Stimulated activated CD4-positive, alpha-beta T cell treated with anti-CD3 and anti-CD28 coated beads, Interleukin-1b, Interleukin-23, amount 100 ng/mL, for 4 hours (primary cell): ENCODE measurements at places on chromosomes 6 and 20.

- no peak for DNase-seq
Measured at GRCh38 chr6:15255909-15256395, 10.1 kb downstream of the JARID2 start.

DNA sequence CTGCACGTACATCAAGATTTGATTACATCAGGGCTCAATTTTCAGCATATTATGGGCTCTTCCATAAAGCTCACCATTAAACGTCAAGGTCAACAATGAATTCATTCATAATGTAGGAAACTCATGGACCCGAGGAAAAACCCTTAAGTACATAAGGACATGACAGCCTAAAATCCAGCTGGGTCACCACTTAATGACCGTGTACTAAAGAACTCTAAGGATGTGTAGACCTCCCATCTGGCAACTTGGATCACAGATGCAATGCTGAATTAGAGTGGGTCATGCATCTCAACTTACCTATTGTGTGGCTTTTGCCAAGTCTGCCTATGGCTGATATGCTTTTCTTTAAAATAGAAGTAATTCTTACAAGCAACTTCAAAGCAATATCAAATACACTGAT is 26.7 kb upstream of the DEFB112 start:
- no peak for DNase-seq

DNA sequence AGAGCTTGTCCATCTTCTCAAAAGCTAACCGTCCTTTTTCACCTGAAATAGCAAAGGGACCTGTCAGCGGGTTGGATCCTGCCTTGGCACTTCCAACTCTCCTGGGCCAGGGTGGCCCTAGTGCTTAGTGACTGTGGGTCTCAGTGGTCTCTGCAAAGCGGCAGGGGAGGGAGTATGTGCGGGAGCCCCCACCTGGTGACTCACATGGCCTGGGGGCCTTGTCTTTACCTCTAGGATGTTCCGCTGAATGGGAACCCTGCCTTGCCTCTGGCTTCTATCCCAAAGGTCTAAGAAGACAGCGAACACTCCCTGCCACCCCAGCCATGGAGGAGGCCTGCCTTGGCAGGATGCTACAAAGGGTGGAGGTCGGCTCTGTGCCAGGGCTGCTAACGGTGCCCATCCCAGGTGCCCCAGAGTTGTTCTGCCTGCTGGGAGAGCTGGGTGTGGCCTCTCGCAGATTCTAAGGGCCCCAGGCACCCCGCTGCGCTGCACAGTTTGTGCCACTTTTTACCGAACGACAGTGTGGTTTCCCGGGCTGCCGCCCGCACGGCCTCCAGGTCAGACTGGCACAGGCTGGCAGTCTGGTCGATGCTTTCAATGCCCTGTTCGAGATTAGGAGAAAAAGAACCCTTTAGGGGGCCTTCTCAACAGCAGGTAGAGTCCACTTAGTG is 77.2 kb downstream of the PTPN1 start:
- DNase-seq = no peak

DNA sequence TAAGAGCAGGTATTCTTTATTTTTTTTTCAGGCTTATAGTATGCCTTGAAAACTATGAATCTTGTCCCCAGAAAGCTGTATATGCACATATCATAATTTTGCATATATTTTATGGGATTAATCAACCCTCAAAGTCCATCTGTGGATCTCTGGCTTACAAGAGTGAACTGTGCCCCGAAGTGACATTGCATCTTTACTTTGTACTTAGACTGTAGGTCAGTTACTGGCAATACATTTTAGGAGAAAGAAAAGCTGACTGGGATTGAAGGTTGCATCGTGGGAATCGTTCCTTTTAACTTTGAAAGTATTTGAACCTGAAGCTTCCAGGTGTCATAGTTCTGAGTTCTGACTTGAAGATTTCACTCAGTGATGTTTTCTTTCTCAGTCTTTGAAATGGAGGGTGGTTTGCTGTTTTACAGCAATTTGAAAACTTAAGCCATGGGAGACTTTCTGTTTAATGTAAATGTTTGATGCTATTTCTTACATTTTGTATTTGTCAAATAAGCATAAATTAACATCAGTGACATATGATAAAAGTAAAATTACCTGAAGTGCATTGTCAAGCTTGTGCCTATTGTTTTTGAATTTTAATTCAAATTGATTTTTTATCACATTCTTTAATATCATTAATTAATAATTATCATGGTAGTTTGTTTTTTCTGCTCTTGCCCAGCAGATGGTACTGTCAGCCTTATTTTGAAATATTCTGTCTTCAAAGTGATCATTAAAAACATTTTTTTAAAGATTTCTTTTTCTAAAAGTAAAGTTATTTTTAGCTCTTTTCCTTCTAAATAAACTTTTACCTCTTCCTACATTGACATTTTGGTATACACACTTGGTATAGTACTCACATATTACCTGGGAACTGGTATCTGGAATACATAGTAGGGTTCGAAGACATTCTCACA is 29.0 kb downstream of the L3MBTL3 start:
- no peak for DNase-seq

DNA sequence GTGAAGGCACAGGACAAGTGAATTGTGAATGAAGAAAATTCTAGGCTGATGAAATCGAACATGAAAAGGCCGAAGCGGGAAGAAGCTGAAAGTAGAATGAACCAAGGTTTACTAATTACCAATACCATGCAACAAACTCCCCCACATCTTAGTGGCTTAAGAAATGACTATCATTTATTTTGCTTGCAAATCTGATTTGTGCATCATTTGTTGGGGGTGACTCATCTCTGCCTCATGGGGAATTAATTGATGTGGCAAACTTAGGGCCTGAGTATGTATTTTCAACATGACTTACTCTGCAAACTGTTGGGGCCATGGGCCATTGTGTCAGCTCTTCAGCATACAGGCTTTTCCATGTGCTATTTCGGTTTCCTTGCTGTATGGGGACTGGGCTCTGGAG is 26.8 kb downstream of the PPP1R14C start:
- DNase-seq = no peak

- DNase-seq = no peak
Measured at GRCh38 chr6:100353276-100354015, 111.3 kb downstream of the SIM1 start.

GRCh38 chr6:154380741-154381140 is 24.1 kb upstream of the IPCEF1 start:
- DNase-seq = no peak

DNA sequence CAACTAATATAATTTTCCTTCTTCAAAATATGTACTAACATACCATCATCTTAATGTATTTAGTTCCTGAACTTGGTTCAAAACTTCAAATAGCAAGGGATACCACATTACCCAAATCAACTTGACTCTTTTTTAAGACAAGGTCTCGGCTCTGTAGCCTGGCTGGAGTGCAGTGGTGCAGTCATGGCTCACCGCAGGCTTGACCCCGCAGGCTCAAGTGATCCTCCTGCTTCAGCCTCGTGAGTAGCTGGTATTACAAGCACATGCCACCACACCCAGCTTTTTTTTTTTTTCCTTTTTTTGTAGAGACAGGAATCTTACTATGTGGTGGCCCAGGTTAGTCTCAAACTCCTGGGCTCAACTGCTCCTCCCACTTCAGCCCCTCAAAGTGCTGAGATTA is 55.9 kb upstream of the LYRM2 start:
- DNase-seq = no peak

- DNase-seq = no peak
Measured at GRCh38 chr6:135043846-135044245, 10.8 kb downstream of the HBS1L start.

DNA sequence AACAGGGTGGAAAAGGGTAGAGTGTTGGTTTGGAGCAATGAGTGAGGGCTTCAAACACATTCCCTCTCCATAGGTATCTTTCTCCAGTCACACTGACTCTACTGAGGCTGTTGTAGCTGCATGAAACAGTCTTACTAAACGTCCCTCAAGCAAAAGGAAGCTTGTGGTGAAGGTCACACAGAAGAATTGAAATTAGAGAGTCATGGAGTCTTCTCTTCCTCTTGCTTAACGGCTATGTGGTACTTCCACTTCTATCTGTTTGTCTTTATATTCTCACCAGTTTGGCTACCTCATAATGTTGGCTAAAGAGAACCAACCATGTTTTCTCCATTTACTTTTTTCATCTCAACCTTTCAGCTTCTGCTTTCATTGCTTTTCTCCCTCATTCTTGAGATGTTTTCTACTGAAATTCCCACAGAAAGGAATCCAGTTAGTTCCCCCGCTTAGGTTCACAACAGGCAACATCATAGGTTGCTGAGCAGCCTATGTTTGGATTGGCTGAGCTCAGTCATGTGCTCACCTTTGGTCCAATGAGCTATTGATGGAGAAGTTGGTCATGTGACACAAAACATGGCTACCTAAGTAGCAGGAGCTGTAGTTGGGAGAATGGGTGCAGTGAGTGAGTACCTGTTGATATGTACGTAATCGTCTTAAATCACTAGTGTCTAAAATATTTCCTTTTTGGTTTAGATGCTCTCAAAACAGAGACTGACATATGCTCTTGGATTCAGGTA is 99.8 kb downstream of the SNAP25 start:
- no peak for DNase-seq

DNA sequence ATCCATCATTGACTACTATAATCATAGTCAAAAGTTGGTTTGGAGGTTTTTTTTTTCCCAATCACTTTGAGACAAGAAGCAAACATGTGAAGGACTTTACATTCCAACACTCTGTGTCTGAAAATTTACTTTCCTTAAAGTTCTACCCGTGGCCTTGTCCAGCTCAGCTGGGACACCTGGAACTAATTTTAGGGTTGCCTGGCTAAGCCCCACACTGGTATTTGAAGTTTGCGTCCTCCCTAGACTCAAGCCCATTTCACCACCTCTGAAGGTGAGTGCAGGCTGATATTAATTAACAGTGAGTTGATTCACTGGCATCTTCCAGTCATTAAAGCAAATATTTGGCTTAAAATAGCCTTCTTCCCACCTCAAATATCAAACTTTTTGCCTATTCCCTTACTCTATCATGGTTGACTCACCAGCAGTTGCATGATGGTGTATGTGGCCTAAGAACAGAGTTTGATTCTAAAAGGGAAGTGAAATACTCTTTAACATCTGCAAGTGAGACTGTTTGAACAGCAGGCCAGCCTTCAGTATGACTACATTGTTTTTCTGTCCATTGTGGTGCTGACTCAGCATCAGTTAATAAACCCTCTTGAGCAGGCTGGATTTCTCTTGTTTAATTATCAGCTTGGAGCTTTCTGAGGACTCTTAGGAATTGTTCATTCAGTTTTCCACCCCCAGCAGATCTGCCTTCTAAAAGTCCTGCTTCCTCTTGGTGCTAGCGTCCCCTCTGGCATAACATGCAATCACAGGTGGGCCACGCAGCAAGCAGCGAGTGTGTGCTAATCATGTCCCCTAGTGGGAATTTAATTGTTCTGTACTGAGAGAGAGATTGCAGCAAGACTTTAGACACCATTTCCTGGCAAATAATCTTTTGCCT is 1.8 kb upstream of the PRDM1 start:
- no peak for DNase-seq

DNA sequence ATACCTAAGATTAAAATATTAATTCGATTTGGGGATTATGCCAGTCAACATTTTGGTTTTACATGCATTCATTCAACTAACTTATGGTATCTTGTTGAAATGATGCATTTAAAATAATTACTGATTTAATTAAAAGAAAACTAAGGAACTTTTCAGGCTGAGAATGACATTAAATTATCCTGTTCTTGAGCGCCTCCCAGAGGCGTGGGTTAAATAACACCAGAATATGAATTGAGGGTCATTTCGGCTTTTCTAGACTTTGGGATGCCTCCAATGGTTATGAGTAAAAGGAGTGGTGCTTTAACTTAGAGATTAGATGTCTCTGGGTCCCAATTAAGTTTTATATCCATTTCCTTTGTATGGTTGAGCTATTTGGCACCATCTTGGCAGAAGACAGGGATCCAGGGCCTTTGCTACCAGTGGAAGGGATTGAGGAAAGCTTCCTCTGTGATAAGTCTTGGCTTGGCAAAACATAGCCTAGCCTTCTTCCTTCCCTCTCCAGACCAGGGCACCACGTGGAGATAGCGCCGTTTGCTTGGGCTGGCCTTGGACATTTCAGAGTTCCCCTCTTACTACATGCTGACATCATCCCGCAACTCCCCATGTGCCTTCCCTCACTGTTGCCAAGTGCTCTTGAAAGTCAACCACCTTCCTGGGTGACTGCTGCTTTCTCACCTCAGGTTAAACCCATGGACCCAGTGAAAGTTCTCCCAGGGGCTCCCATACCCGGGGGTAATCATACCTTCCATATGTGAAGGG is 28.7 kb downstream of the GNAS start:
- DNase-seq = no peak

DNA sequence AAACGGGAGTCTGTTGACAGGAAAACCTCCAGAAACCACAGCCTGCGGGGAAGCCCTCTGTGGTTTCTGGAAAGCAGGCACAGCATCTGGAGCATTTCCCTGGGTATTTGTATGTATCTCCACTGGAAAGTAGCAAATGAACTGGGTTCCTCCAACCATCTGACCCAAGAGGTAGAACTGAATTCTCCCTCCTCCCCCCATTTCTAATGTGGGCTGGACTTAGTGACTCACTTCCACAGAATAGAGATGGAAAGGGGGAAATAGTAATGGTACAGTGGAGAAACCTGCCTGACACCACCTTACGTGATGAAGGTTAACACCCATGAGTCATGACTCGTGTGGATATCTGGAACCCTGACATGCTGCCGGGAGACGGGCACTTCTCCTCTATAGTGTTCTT is 51.9 kb upstream of the XRN2 start:
- no peak for DNase-seq

DNA sequence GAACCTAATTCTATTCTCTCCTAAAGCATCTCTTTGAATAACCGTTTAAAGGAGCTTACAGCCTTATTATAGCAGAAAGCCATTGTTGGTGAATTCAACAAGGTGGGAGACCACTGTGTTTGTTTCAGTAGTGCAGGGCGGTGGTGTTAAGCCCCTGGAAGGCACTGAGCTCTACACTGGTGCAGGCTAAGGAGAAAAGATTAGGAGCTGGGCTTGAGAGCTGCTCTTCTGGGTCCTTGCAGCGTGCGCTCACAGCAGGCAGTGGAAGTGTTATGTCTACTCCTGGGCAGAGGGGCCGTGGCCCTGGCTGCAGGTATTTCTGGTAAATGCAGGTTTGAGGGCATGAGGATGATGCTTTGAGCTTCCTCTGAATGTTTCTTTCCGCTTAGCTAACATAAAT is 361.2 kb downstream of the RNF144B start:
- no peak for DNase-seq

DNA sequence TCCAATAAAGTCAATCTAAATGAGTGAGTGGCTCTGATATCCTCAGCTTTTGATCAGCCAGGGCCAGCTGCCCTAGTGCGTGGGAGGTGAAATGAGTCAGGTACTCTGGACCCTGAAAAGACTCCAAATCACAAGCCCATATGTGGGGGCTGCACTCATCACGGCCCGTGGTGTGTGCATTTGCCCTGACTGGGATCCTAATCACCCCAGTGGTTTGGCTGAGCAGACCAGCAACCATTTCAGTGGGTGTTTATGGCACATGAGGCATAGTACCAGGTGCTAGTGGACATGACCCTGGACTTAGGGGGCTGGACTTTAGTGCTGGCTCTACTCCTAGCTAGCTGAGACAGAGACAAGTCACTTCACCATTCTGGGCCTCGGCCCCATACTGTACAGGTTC is 39.4 kb downstream of the SCML4 start:
- DNase-seq = no peak

DNA sequence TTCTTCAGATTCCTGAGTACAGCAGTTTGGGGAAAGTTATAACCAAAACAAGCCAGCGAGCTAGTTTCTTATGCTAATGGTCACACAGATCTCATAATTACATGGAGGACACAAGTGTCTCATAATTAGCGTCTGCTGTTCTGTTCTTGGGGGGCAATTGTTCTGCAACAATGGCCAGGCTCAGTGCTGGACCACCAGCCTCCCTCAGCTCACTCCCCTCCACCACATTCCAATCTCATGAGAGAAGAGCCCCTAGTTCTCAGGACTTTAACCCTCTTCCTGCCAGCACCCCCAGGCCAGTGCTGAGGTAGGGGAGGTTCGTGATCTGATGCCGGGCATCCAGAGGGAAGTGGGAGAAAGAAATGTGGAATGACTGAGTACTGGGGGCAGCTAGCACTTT is 20.2 kb upstream of the TOX2 start:
- no peak for DNase-seq
